PC-3 (cell line): ENCODE measurements at places on chromosomes 2 and 18. TPM values are rescaled to one million over a fixed set of nuclear protein-coding genes. Genes with fewer than 3 reads are reported as not detected.
A peak's percentile ranks its signal among the peaks of the same experiment; 100 is the strongest.

Gene ALK
- total RNA-seq = 0.81 and 0.87 TPM in 2 replicates

Gene RND3
- total RNA-seq = 145 and 201 TPM in 2 replicates

Gene CENPO
- total RNA-seq = 41.4 and 68.5 TPM in 2 replicates

Gene SLC4A3
- 11.6 and 14.3 TPM in 2 replicates for total RNA-seq

Gene IL18R1
- total RNA-seq = 1.2 and 3.6 TPM in 2 replicates

Gene UGT1A4
- not detected in 2 replicates for total RNA-seq

- H3K4me1 ChIP-seq = no peaks in the 10 kb centered on the region
- no peak for DNase-seq
These were observed 290.7 kb upstream of the CYP26B1 start for GRCh38 chr2:72438364-72438763.

DNA sequence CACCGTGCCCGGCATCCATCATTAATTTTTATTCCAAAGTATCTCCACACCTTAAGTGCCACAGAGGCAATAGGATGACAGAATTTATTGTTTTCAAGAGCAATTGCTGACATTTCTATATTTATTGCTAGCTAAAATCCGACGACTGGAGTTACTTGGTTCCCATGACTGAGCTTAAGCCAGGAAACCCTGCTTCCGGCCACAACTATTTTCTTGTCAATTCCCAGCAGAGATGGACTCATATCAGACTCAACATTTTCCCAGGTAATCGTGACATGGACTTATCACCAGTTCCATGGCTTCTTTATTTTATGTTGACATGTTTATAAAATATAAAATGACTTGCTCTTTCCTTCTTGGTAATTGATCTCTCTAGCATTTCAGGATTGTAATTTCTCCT is 20.6 kb upstream of the DCDC2C start:
- no peaks in the 10 kb centered on the region for H3K4me1 ChIP-seq
- DNase-seq = no peak
- no peaks in the 10 kb centered on the region for H3K36me3 ChIP-seq
- H3K4me3 ChIP-seq = no peak overlapping the region
- peaks cover 38% of the 10 kb centered on the region for H3K27me3 ChIP-seq
- no peak overlapping the region for H3K27ac ChIP-seq

- H3K36me3 ChIP-seq = no peaks in the 10 kb centered on the region
- H3K27me3 ChIP-seq = no peaks in the 10 kb centered on the region
- no peak overlapping the region for H3K4me3 ChIP-seq
- peaks cover 23% of the 10 kb centered on the region for H3K4me1 ChIP-seq
- peak; percentile 64 for DNase-seq
These were observed 38.3 kb downstream of the ZEB2 start for GRCh38 chr2:144481666-144482065.

DNA sequence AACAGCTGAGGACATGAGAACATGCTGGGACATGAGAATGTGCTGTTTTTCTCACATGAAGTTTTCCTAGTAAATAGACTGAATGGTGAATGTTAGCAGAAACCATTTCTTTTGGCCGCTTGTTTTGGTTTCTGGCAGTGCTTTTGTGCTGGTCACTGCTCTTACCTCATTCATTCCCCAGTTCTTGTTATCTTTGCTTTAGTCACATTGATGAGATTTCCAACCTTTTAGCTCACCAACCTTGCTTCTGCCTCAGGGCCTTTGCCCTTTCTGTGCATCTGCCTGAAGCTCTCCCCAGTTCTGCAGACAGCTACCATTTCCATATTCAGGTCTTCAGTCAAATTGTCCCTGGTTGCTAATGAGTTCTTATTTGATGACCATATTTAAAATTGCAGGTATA is 91.6 kb downstream of the PTPRM start:
- H3K27me3 ChIP-seq = no peaks in the 10 kb centered on the region
- no peak overlapping the region for H3K27ac ChIP-seq
- no peak for DNase-seq
- H3K4me1 ChIP-seq = no peaks in the 10 kb centered on the region
- H3K4me3 ChIP-seq = no peak overlapping the region
- no peaks in the 10 kb centered on the region for H3K36me3 ChIP-seq

DNA sequence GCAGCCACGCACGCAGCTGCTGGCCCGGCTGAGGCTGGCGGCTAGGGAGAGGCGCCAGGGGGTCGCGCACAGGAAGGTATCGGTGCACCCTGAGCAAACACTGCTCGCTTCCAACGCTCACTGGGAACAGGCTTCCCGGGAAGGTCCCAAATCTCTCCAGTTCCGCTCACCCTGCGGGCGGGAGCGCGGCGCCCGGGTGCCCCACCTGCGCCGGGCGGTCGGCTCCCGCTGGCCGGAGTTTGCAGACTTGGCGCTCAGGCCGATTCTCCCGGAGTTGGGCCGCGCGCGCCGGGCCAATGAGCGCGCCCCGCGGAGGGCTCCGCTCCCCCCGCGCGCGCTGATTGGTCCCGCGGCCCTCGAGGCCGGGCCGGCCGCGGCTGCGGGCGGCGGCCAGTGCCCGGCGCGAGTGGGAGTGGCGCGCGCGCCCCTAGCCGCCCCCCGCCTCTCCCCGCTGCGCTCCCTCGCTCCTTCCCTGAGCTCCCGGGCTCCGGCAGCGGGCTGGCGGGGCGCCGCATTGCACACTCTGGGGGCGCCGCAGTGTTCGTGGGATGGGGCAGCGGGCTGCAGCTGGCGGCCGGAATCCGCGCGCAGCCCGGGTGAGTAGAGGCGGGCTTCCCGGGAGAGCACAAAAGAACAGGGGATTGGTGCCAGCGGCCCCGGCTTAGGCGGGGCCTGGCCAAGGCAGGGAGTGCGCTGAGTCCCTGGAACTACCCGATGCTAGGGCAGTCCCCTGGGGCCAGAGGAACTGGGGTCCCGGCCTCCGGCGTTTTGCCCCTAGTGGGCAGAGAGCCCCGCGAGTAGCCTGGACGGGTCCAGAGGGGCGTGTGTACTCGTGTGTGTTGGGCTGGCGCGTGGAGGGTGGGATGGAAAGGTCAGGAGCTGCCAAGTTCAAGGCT is at the start of gene LYPD6:
Gene LYPD6 (plus strand): TSS at position 461 of the 896 bp plus-strand sequence. CDS start 107,122 bp downstream, outside the sequence.
- H3K4me3 ChIP-seq = peak within 1 kb of the TSS; percentile 92
- H3K27me3 ChIP-seq = no peaks in the 10 kb centered on the region
- peak; percentile 87 for DNase-seq

DNA sequence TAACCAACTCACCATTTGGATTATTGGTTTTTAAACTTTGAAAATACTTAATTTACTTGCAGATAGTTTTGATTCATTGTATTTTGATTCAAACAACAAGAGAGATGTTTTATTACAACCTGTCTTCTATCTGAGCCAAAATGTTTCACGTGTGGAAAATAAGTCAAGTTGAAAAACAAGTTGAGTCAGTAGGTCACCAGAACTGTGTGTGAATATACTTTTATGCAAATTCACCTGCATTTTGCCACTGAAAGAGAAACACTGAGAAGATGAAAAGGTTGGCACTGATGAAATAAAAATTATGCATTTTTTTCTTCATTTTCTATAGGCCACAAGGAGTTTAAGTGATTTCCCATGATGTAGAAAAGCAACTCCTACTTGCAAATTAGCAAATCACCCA is 68.3 kb downstream of the ICOS start:
- H3K27me3 ChIP-seq = no peaks in the 10 kb centered on the region
- no peak for DNase-seq
- H3K36me3 ChIP-seq = no peaks in the 10 kb centered on the region
- H3K4me1 ChIP-seq = no peaks in the 10 kb centered on the region
- H3K27ac ChIP-seq = no peak overlapping the region

DNA sequence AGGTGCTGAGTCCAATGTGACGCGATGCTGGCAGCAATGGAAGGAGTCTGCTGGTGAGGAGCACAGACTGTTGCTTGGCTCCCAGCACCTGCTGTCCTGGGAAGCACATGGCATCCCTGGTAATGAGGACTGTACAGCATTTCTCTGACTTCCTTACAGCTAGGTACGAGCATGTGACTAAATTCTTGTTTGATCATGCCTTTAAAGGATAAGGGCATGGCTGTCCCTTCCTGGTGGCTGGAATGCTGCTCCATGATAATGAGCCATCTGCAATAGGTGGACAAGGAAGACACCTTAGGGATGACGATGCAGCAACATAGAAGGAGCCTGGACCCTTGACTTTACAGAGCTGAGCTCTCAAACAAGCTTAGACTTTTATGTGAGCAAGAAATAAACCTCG is 278.0 kb upstream of the SPRED2 start:
- no peaks in the 10 kb centered on the region for H3K36me3 ChIP-seq
- peaks cover 7% of the 10 kb centered on the region; the same call in 1 of the 2 replicates for H3K4me1 ChIP-seq
- no peak overlapping the region for H3K4me3 ChIP-seq
- H3K27me3 ChIP-seq = peaks cover 44% of the 10 kb centered on the region
- H3K27ac ChIP-seq = no peak overlapping the region

DNA sequence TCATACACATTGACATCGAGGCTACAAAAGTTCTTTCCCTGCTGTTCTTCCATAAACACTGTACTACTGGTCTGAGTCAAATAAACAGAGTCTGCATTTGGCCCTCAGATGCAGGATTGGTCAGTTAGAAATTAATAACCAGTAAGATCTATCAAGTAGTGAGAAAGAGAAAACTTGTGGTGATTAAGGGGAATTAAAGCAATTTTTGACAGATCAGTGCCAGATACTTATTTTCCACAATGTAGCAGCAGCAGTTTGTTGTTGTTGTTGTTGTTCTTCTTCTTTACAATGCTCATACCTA is 85.0 kb downstream of the IKZF2 start:
- no peak overlapping the region for H3K4me3 ChIP-seq
- no peak for DNase-seq
- H3K27me3 ChIP-seq = no peaks in the 10 kb centered on the region

GRCh38 chr2:30823452-30823851 is 16.2 kb upstream of the CAPN13 start:
- no peak overlapping the region for H3K27ac ChIP-seq
- no peak overlapping the region for H3K4me3 ChIP-seq
- no peaks in the 10 kb centered on the region for H3K4me1 ChIP-seq
- H3K27me3 ChIP-seq = peaks cover 13% of the 10 kb centered on the region
- H3K36me3 ChIP-seq = no peaks in the 10 kb centered on the region; the same call in 1 of the 2 replicates

DNA sequence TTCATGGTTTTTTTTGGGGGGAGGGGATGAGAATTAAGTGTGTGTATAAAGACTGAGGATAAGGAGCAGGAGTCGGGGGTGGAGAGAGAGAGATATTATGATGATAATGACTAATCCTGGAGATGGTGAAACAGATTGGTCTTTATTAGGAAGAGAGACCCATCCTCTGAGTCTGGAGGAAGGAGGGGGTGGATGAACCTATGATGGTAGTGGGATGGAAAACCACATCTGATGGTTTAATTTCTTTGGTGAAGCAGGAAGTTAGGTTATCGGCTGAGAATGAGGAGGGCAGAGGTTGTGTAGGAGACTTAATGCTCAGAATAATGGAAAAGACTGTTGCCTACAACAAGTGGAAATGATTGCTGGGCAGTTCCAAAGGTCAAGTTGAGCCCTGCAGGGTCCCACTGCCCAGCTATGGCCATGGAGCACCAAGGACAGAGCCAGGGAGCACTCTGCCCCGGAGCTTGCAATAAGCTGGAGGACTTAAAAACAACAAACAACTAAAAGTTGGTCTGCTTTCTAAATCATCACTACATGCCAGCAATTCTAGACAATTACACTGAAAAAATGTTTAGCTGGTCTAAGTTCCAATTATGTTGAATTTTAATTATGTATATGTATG is 7.9 kb downstream of the SLC16A14 start:
- H3K4me1 ChIP-seq = no peaks in the 10 kb centered on the region
- 0 out of 2 replicates have a peak, but pooled peaks cover 3% of the 10 kb centered on the region for H3K36me3 ChIP-seq
- no peak overlapping the region for H3K4me3 ChIP-seq

DNA sequence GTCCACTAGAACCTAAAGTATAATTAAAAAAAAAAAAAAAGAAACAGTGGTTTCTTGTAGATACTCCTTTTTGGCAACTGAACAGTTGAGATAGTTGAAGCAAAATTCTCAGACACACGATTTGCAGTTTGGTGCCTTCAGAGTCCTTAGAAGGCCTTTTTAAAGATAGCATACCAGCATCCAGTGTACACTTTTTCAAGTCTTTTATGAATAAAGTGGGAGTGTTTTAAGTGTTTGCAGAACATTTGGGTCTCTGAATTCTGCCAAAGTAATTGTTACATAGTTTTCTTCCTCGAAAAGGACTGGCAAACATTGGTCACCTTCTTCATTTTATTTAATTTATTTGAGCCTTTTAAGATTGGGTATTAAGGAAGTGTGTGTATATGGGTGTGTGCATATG is 62.3 kb downstream of the SPTBN1 start:
- no peak overlapping the region for H3K4me3 ChIP-seq
- no peak overlapping the region for H3K27ac ChIP-seq
- H3K27me3 ChIP-seq = no peaks in the 10 kb centered on the region
- no peaks in the 10 kb centered on the region for H3K36me3 ChIP-seq

- no peak overlapping the region for H3K4me3 ChIP-seq
- no peaks in the 10 kb centered on the region for H3K36me3 ChIP-seq
- peaks cover 31% of the 10 kb centered on the region for H3K4me1 ChIP-seq
- DNase-seq = peak; percentile 52
- no peak overlapping the region for H3K27ac ChIP-seq
These were observed 75.3 kb upstream of the NPAS2 start for GRCh38 chr2:100744589-100744988.

DNA sequence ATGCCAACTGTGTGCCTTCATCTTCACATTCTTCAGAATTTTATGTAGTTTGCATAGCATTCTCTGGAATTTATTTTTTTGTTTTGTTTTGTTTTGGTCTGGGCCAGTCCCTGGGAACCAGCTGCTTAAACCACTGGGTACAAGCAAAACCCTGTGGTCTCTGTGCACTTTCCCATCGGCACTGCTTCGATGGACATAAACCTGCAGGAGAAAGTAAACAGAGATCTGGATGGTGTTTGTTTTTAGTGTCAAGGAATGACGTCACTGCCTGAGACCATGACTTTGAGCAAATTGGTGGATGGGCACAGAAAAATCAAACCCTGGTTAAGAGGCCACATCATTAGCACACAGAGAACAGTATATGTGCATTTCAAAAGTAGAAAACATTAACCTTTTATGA is 64.7 kb upstream of the RASGRP3 start:
- peaks cover 7% of the 10 kb centered on the region for H3K4me1 ChIP-seq
- no peaks in the 10 kb centered on the region for H3K27me3 ChIP-seq
- H3K36me3 ChIP-seq = no peaks in the 10 kb centered on the region
- no peak overlapping the region for H3K4me3 ChIP-seq

GRCh38 chr2:173488861-173489260 is 134.2 kb downstream of the CDCA7 start:
- H3K27me3 ChIP-seq = no peaks in the 10 kb centered on the region
- H3K4me3 ChIP-seq = no peak overlapping the region
- no peaks in the 10 kb centered on the region for H3K36me3 ChIP-seq
- peak; percentile 3 for DNase-seq
- H3K27ac ChIP-seq = no peak overlapping the region

- no peaks in the 10 kb centered on the region for H3K27me3 ChIP-seq
- H3K27ac ChIP-seq = no peak overlapping the region
These were observed 530.3 kb upstream of the MEX3C start for GRCh38 chr18:51727780-51728179.

GRCh38 chr2:159677654-159678053 is 34.7 kb upstream of the MARCHF7 start:
- no peak overlapping the region for H3K27ac ChIP-seq
- DNase-seq = peak; percentile 30
- H3K4me1 ChIP-seq = no peaks in the 10 kb centered on the region
- no peak overlapping the region for H3K4me3 ChIP-seq
- H3K27me3 ChIP-seq = no peaks in the 10 kb centered on the region

- H3K4me1 ChIP-seq = peaks cover 7% of the 10 kb centered on the region; the same call in 1 of the 2 replicates
- H3K27me3 ChIP-seq = no peaks in the 10 kb centered on the region
- no peak for DNase-seq
- no peaks in the 10 kb centered on the region for H3K36me3 ChIP-seq
- H3K27ac ChIP-seq = no peak overlapping the region
These were observed 111.1 kb upstream of the ACAA2 start for GRCh38 chr18:49924293-49924983.

GRCh38 chr2:239305222-239305575 is 95.6 kb downstream of the HDAC4 start:
- no peaks in the 10 kb centered on the region for H3K4me1 ChIP-seq
- DNase-seq = no peak
- no peak overlapping the region for H3K27ac ChIP-seq
- no peaks in the 10 kb centered on the region for H3K36me3 ChIP-seq
- no peak overlapping the region for H3K4me3 ChIP-seq

- H3K4me1 ChIP-seq = peaks cover 31% of the 10 kb centered on the region
- H3K27ac ChIP-seq = no peak overlapping the region
- peak overlapping the region; percentile 67 for H3K4me3 ChIP-seq
- H3K27me3 ChIP-seq = no peaks in the 10 kb centered on the region
These were observed 1.5 kb upstream of the AMMECR1L start for GRCh38 chr2:127887082-127887775.
